ENCODE measurements at places on chromosomes 4 and X. TPM values are rescaled to one million over a fixed set of nuclear protein-coding genes. Genes with fewer than 3 reads are reported as not detected.

PPARGC1A gene
- total RNA-seq = not detected

PASD1 gene
- total RNA-seq = not detected

PCYT1B gene
- total RNA-seq = 0.36 TPM

MID2 gene
- total RNA-seq = 6.6 TPM

POLN gene
- total RNA-seq = 2.1 TPM

STPG2 gene
- total RNA-seq = 0.16 TPM

P2RY4 gene
- not detected for total RNA-seq

GPRASP2 gene
- 0.77 TPM for total RNA-seq

CDKL5 gene
- total RNA-seq = 1.5 TPM

PPEF2 gene
- 0.11 TPM for total RNA-seq

MSX1 gene
- 0.61 TPM for total RNA-seq

Data from activated CD8-positive, alpha-beta T cell treated with anti-CD3 and anti-CD28 coated beads for 36 hours (primary cell).